Epithelial cell of proximal tubule (primary cell): ENCODE measurements at places on chromosomes 2 and 18.

GRCh38 chr2:71005271-71006202 is 10.9 kb upstream of the TEX261 start:
- no peak for DNase-seq

DNA sequence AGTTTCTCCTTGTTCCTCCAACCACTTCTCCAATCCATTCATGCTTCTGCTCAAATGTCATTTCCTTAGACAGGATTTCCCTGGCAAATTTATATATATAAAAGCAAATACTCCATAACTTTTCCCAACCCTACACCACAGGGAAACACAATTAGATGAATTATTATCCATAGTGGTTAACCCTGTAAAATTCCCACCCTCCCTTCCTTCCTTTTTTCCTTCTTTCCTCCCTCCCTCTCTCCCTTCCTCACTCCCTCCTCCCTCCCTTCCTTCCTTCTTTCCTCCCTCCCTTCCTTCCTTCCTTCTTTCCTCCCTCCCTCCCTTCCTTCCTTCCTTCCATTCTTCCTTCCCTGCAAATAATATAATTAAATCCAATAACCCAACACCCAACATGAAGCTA is 617.7 kb downstream of the IRS1 start:
- no peak for DNase-seq

- no peak for DNase-seq
Measured at GRCh38 chr18:11561293-11561692, 48.1 kb upstream of the SLC35G4 start.

GRCh38 chr2:234348081-234348480 is 148.8 kb downstream of the ARL4C start:
- no peak for DNase-seq

DNA sequence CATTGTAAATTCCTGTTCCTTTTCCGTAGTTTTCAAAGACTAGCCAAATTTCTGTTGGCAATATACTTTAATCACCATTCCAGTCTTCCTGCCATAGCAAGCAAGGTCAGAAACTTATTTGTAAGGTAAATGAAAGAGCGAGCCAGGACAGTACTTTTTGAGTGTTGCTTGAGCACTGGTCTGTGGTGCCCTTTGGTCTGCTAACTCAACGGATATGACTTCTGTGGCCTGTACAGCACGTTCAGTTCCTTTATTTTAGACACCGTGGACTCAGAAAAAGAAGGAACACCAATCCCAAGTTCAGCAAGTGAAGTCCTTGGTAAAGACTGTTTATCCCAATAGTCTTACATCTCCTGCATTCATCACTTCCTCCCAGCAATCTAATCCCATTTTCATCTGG is 166.3 kb downstream of the MYO1B start:
- DNase-seq, result no peak

DNA sequence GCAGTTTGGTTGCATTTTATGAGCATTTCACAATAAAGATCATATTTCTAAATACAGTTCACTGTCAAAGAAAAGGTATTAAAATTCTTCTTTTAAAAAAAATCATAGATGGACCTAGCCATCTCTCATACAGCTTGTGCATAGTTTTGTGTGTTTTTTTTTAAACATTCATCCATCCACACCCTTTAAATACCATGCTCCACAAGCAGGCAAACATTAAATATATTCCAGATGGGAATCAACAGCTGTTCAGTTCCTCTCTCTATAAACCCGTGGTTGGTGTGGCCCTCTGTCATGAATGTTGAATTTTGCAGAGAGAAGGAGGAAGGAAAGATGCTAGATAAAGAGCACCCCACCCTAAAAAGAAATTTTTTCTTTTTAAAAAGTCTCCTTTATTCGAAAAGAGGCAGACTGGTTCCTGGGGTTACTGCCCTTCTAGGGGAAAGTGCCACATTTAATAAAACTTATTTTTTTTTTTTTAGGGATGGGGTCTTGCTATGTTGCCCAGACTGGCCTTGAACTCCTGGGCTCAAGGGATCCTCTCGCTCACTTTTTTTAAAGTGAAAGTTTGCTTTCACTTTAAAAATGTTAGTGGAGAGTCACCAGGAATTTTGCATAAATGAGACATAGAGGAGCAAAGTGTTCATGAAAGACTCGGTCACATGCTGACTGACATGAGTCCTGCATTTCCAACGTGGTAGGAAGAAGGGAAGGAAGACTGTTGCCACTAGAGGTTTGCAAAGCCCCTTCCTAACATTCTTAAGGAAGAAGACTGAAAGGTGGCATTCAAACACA is 73.9 kb upstream of the LMAN1 start:
- DNase-seq, result no peak

DNA sequence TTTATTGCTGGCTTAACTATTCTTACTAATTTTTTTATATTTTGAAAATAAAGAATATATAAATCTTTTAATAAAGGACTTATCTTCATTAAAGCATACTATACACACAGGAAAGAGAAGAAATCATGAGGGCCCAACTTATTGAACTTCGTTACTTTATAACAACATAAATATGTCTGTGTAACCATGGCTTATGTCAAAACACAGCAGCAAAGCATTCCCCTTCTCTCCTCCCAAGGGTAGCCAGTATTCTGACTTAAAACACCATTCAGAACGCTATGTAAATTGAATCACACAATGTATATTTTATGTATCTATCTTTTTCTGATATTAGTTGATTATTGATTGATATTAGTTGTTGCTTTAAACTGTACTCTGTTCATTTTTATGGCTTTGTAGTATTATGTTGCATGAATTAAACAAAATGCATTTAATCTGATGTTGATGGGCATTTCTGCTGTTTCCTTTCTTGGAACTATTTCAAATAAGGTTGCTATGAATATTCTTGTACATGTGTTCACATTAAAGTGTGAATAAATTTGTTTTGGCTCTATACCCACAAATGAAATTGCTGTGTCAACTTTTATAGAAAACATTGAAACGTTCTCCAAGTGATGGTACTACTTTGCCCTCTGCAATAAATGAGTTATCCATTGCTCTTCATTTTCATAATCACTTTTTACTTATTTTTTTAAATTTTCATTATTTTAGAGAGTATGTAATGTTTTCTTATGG is 188.7 kb downstream of the RND3 start:
- no peak for DNase-seq
